ENCODE measurements at places on chromosomes 7 and 10.
A peak's percentile ranks its signal among the peaks of the same experiment; 100 is the strongest.

DNA sequence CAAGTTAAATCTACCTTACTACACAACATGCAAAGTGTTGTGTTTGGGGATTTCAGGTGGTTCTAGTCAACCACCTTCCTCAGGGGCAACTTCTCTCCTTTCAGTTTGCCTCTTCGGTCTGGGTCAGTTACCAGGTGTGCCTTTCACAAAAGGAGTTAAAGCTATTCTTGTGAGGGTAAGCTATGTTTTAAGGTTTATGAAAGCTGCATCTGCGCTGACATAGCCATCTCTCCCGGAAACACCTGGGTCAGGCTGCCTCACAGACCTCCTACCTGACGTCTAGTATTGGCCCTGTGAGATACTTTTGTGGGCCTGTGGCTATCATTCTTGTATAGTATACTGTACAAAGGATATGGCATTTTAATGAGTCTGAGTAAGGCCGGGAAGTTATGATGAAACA lies 67.7 kb upstream of the ITGA8 start:
- DNase-seq, result no peak

GRCh38 chr10:99765672-99766301 lies 16.7 kb upstream of the ABCC2 start:
- no peak for DNase-seq

- no peak for DNase-seq
Observed at GRCh38 chr10:29681676-29682448, 47.1 kb upstream of the SVIL start.

- no peak for DNase-seq
Observed at GRCh38 chr10:78301891-78302738, 268.5 kb downstream of the RPS24 start.

DNA sequence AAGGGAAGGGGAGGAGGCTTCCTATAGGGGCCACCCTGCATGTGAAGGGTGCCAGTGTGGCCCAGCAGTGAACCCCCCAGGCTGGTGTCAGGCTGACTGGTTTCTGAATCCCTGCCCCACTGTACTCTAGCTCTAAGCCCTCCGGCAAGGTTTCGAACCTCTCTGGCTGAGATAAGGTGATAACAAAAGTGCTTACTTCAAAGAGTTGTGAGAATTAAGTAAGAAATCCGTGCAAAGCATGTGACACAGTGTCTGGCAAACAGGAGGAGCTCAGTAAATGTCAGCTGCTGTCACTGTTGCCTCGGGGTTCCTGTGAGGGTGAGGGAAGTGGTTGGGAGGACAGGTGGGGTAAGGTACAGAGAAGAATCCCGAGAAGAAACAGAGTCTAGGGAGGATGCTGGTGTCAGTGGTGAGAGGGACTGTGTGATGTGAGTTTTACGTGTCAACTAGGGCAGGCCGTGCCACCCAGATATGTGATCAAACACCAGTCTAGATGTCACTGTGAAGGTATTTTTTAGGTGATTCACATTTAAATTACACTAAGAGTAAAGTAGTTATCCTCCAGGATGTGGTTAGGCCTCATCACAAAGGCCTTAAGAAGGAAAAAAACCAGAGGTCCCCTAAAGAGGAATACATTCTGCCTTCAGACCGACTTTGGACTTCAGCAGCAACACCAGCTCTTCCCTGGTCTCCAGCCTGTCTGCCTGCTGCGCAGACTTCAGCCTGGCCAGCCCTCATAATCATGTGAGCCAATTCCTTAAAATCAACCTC lies 64.4 kb downstream of the BPGM start:
- no peak for DNase-seq

GRCh38 chr7:4052130-4052529 lies 630.0 kb upstream of the FOXK1 start:
- no peak for DNase-seq

DNA sequence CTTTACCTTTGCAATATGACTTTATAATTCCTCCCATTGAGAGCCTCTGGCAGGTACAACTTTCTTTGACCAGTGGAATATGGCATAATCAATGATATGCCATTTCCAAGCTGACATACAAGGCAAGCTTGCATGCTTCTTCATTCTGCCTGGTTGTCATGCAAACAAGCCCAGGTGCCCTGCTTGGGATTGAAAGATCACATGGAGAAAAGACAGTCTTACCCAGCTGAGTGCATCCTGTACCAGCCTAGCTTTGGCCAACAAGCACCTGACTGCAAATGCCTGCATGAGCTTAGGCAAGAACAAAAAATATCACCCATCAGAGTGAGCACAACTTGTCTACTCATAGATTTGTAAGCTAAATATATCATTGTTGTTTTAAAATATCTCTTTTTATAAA lies 82.9 kb upstream of the KCND2 start:
- DNase-seq, result no peak

- no peak for DNase-seq
Observed at GRCh38 chr7:55903985-55904759, 16.9 kb downstream of the ZNF713 start.

GRCh38 chr10:58456179-58456578 lies 56.5 kb upstream of the BICC1 start:
- no peak for DNase-seq

DNA sequence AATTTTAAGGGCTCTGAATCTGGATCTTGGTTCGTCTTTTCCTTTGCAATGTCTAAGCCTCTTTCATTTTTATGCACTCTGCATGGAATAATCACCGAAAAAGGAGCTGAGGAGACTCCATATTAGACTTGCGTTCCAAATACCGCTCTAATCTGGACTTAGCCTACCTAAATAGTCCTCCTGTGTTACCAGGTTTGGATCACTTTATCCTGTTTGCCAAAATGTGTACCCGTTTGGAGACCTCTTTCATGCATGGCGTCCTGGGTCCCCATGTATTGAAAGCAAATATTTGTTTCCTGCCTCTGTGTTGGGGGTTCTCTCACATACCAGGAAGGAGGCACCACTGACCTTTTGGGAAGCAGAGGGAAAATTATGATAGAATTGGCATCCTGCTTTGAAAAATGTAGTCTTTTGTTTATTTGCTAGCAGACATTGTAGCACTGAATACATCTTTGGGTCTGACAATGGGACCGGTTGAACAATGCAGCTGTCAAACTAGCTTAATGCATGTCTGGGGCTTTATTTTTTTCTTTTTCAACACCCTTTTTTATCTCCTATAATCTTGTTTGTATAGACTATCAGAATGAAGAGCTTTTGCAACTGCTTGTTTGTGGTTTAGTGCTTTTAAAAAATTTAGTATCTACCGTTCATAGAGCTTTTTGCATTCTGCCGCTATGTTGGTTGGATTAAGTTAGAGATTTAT lies 11.8 kb upstream of the CELF2 start:
- no peak for DNase-seq

- DNase-seq, result no peak
Observed at GRCh38 chr7:14676896-14677295, 225.7 kb downstream of the DGKB start.

DNA sequence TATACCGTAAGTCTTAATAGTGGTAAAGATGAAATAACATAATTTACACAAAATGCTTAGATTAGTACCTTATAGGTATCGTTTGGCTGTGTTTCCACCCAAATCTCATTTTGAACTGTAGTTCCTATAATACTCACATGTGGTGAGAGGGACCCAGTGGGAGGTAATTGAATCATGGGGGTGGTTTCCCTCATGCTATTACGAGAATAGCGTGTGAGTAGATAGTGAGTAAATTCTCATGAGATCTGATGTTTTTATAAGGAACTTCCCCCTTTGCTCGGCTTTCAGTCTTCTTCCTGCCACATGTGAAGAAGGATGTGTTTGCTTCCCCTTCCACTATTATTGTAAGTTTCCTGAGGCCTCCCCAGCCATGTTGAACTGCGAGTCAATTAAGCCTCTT lies 426.3 kb upstream of the POT1 start:
- DNase-seq, result peak; percentile 79

DNA sequence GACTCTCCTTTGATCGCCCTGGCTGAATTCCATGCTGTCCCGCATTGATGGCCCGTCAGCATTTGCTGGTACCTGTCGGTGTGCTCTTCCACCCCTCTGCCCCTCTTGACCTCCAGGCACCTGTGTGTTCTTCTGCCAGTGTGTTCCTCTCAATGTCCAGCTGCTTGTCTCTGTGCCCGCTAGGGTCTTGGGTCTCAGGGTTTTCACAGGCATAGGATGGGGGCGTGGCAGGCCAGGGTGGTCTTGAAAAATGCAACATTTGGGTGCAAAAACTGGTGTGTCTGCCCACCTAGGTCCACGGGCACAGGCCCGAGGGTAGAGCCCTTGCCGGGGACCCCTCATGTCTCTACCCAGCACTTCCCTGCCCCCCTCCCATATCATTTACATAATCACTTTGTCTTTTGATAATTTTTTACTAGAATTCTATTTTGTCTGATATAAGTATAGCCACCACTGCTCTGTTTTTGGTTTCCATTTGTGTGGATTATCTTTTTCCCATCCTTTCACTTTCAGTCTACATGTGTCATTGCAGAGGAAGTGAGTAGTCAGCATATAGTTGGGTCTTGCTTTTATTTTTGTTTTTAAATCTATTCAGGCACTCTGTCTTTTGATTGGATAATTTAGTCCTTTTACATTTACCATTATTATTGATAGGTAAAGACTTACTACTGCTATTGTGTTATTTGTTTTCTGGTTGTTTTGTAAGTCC lies 46.6 kb upstream of the ADRA2A start:
- DNase-seq, result no peak

GRCh38 chr10:20971901-20972300 lies 74.8 kb upstream of the NEBL start:
- no peak for DNase-seq

DNA sequence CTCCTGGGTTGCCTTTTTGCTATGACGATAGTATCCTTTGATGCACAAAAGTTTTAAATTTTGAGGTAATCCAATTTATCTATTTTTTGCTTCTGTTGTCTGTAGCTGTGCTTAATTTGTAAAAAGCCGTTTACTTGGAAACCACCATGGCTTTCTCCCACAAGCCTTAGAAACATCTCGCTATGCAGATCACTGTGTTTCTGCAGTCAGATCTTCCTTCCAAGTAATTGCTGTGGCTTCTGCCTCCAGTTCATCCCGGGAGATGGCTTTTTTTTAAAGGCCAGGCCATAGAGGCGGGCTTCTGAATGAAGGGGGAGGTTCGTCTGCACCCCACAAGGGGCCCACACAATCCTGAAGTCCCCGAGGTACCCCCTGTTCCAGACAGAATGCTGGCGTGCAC lies 48.3 kb upstream of the OCM2 start:
- DNase-seq, result no peak

DNA sequence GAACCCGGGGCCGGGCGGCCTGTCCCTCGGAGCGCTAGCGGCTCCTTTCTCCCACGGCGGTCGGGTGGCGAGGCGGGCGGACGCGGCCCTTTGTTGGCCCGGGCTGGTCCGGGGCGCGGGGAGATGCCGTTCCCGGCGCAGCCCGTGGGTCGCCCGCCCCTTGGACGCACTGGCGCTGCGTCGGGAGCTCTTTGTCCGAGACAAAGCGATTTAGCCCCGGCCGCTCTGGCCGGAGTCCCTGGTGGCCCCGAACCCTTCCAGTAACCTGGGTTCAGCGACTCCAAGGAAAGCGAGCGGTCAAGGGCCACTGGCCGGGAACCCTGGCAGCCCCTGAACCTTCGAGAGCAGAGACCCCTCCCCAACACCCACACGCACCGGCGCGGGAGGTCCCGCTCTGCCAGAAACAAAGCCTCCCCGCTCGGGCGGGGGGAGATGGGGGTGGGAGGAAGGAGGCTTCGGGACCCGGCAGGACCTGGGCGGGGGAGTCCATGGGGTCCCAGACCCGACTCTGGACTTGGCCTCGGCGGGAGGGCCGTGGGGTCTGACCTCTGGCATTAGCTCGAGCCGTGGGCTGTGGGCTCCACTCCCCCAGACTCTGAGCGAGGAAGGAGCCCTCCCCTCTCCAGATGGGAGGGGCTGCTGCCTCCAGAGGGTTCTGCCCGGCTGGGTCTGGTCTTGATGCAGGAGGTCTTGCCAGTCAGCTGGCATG lies 836 bp downstream of the DPYSL4 start:
- no peak for DNase-seq

GRCh38 chr10:101588879-101589278 lies 758 bp downstream of the DPCD start:
- no peak for DNase-seq

- DNase-seq, result no peak
Observed at GRCh38 chr10:116850058-116850611, 836 bp downstream of the ENO4 start.

DNA sequence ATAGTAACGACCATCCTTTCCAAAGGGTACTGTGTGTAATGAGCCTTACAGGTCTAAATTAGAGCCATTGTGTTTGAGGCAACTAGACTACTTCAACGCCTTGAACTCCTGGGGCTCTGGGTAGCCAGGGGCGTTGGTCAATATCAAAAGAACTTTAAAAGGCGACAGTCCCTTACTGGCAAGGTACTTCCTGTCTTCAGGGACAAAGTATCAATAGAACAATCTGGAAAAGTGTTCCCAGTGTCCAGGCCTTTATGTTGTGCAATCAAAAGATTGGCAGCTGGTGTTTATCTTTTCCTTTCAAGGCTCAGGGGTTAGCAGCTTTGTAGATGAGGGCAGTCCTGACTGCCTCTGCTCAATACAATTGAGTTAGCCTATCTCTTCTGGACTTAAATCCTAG lies 284.3 kb downstream of the PARD3 start:
- no peak for DNase-seq

DNA sequence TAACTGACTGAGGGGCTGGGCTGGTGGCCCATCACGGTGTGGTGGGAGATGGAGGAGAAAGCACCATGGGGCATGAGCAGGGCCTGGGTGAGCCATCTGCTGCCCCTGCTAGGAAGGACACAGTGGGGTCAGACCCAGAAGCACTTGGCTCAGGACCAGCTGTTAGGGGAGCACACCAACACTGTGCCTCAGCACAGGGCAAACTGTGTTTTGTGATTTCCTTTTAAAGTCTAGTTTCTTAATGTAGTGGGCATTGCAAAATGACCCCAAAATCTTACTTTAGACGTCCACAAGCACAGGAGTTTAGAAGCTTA lies 41.2 kb downstream of the NCAPG2 start:
- no peak for DNase-seq

DNA sequence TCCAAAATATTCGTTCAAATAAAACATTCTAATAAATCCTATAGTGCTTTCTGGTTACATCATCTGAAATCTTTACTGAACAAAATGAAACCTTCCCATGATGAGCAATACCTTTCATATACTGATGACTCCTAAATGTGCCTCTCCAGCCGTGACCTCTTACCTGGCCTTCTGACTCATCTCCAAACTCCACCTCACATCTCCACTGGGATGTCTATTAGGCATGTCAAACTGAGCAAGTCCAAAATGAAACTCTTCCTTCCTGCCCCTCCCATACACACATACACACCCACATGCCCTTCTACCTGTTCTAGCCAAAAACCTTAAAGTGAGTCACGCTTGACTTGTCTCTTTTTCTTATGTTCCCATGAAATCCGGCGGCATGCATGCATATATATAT lies 22.9 kb downstream of the GSAP start:
- DNase-seq, result no peak
